DND-41 (cell line): ENCODE measurements at places on chromosomes 6 and 20.
A peak's percentile ranks its signal among the peaks of the same experiment; 100 is the strongest.

DNA sequence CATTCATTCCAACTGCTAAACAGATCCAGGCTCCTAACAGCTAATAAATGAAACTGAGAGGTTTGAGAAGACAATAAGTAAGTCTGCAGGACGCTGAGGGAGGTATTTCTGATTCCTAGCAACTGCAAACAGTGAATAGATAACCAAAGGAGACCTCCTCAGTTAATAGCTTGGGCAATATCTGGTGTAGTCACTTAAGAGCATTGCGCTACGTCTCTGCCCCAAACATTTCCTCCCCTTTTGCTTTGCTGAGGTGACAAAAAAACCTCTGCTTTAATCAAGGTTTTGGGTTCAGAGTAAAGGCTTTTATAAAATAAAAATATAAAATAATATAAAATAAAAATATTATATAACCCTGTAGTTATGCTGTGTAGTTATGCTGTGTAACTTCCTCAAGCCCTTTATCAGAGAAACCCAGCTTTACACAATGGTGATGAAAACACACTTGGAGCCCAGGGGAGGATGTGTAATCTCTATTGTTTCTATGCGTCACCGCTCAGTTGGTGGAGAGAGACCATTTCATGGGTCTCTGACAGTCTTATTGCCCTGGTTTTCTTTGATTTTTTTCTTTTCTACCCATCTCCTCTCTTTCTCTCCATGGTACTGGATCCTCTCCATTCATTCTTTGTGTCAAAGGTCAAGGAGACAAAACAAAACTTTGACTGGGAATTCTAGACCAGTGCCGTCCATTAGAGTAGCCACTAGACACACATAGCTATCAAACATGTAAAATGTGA is 18.9 kb upstream of the CALHM5 start:
- no peak for DNase-seq

DNA sequence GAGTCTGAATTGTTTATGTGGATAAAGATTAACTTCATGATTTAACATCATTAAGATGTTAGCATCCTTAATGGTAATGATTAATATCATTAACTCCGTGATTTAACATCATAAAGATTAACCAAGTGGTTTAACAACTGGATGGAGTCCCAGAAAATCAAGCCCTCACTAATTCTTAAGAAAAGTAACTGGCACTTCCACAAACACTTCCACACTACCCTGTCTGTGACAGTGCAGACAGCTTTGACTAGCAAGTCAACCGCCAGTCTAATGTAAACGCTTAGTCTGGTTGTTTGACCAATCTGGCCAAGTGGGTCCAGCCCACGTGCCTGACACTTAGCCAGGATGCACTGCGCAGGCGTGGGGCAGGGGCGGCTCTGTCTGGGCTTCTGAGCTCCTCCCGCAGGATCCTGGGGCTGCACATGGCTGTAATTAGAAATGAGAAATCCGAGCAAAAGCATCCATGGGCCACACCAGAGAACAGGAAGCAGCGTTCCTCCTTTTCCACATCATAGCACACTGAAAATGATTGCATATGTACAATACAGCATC is 424.2 kb downstream of the FOXA2 start:
- DNase-seq, result no peak

DNA sequence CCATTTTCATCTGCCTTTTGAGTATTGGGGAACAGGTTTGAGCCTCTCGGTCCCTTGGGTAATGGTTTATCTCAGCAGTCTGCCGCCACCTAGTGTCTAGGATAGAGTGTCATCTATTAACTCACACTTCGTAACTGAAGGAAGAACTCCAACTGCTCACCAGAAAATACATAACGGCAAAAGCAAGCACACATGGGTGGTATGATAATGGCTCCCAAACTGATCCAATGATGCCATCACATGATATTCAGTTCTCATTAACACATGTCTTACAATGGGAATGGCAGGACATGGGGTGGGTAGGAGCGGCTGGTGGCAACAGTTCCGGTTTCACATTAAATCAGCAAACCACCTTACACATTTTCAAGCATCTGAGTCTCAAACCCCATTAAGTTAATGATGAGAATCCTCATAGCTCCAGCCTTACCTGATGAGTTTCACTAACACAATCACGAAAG is 110.7 kb upstream of the PHACTR1 start:
- DNase-seq, result peak; percentile 41

GRCh38 chr6:43796168-43796567 is 26.2 kb downstream of the VEGFA start:
- DNase-seq, result no peak

GRCh38 chr6:142879527-142879926 is 65.4 kb downstream of the HIVEP2 start:
- no peak for DNase-seq

DNA sequence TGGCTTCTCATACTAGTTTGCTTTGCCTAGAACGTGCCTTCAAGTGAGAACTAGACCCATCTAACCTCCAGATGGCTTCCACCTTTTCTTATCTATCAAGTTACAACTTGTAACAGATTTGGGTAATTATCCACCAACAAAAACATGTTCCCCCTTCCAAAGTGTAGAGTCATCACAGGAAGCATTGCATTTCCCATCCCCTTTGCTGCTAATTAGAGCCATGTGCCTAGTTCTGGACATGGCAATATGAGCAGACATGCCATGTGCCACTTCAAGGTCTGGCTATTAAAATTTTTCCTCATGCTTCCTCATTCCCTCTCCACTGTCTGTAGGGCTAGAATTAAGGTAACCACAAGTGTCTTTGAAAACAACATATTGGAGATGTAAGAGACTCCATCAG is 814.4 kb downstream of the TENT5A start:
- DNase-seq, result no peak

DNA sequence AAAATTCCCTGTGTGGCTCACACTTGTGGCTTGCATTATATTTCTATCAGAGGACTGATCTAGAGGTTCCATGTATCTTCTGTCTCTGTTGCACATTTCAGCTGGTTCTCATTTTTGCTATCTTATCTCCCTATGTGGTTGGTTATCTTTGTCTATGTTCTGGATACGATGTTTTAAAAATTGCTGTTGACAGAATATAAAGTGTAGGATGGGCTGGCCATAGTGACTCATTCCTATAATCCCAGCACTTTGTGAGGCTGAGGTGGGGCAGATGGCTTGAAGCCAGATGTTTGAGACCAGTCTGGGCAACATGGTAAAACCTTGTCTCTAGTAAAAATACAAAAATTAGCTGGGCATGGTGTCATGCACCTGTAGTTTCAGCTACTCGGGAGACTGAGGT is 9.9 kb upstream of the ULBP3 start:
- no peak for DNase-seq

DNA sequence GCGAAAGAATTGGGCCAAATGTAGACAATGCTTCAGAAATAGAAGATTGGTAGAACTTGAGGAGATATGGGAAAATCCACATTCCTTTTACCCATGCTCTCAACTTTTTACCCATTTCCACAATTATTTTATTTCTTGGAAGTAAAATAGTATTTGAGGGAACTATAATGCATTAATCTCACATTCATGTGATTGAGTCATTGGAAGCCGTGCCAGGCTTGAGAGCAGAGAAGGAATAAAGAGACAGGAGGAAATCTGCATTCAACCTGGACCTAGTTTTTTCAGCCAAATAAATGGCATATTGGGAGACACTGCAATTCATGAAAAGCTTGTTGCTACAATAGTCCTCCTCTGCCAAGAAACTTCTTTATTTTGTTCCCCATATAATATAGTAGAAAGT is 2.8 kb upstream of the NUP153 start:
- DNase-seq, result no peak

DNA sequence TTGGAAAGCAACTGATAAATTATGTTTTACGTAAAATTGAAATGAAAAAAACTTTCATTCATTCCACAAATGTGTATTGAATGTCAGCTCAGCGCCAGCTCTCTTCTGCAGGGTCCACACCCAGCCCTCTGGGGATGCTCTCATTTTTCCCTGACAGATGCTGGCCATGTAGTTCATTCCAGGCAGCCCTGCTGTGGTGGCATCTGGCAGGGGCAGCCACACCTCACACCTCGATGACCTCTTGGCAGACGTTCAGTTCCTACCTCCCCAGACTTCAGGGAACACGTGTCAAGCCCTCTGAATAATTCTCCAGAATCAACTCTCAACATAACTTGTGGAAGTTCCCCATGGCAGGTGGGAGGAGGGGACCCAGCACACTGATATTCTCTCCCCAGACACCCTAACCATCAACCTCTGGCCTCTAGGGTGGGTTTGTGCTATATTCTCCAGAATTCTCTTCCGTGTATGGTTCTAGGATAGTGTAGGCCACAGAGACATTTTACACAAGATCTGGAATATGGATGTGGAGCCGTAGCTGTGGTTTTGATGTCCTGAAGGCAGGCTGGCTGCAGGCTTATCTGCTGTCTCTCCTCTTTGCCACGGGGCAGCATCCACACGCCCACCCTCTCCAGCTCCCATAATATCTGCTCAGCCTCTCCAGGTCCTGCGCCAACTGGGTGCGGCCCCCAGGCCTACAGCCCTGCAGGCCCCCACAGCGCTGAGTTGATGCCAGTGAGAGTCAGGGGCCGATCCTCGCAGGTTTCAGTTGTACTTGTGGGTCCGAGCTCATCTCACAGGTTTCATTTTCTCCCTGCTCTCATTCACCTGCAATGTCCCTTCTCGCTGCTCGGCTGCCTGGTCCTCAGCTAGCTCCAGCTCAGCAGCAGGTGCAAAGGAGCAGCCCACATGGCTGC is 175.8 kb upstream of the ARID1B start:
- DNase-seq, result no peak

DNA sequence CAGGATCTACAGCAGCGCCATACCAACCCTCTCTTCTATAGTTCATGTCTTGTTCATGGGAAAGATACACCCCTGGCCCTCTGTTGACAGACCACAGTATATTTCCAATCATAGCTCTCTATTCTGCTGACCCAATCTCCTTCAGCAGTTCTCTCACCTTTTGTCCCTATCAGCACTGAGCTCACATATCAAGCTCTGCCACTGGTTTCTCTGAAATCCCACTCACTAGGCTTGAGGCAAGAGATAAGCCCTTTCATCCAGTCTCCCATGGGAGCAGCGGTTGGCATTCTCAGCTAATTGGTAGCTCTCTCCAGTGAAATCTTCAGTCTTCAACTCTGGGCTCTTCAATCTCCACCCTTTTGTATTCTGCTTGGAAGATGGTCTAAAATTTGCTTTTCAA is 313.4 kb downstream of the GJA1 start:
- DNase-seq, result no peak

GRCh38 chr6:123777563-123777962 is 26.1 kb upstream of the NKAIN2 start:
- no peak for DNase-seq

DNA sequence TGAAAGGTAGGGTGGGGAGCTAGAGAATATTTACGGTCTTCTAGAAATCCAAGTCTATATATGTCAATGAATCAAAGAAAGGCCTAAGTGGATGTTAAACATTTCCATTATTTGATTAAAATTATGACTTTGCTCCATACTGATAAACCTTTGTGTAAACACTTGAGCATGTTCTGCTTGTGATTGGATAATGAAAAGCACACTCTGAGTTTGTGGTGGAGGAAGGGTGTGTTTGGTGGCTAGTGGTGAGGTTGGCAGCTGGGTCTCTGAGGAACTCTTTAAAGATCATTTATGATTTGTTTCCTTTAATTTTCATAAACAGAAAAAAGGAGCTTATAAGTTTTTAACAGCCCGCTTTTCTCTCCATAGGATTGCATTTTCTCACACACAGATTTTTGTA is 84.7 kb downstream of the RFPL4B start:
- DNase-seq, result no peak

DNA sequence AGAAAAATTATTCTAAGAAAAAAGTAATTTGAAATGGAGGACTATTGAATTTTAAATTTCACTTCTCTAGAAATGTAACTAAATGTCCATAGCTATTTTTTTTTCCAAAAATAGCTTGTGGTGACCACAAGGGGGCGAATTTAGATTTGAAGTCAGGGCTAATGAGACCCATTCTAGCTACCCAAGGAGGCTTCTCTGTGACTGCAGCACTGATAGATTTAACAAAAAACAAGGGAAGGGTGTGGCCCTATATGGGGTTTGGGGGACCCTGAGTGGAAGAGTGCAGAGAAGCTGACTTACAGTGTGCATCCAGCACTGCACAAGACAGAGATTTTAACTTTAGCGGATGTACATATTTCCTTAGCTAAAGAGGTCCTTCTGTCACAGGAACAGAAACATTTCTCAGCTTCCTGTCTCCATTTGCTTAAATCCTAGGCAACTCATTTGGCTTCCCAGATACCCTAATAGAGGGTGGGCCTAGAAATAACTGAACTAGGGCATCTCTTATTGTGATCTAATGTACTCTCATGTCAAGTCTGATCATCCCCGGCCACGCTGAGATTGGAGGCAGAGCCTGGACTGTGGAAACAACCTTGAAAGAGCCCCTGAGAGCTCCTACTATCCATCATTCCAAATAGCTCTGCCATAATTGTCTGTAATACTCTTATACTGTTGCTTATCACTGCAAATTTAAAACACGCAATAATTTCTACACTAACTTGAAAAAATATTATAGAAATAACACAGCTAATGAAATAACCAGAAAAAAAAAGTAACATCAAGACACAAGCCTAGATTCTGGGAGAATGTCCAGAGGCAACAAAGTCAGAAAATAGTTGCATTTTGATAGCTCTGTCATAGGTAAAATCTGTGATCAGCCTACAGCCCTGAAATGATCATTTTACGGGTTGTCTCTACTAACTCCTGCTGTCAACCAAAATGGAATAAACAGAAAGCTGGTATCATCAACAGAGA is 93.6 kb downstream of the SNAP91 start:
- DNase-seq, result peak; percentile 7

DNA sequence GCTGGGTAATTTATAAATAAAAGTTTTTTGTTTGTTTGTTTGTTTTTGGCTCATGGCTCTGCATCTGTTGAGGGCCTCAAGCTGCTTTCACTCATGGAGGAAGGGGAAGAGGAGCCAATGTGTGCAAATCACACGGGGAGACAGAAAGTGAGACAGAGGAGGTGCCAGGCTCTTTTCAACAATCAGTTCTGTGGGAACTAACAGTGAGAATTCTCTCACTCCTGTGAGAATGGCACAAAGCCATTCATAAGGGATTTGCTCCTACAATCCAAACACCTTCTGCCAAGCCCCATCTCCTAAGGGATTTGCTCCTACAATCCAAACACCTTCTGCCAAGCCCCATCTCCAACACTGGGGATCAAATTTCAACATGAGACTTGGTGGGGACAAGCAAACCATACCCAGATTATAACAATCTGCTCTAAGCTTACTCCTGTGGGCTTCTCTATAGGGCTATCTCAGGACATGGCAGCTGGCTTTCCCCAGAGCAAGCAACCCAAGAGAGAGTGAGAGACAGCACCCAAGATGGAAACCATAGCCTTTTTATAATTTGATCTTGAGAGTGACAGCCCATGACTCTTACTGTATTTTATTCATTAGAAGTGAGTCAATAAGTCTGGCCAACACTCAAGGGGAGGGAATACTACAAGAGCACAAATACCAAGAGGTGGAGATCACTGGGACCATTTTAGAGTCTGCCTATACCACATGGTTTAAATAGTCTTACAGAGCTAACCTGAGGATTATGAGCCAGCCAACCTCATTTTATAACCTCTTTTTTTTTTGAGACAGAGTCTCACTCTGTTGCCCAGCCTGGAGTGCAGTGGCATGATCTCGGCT is 22.8 kb upstream of the LRRC1 start:
- DNase-seq, result no peak

- DNase-seq, result no peak
Observed at GRCh38 chr6:76420094-76420493, 347.6 kb upstream of the IMPG1 start.
